ENCODE measurements at places on chromosomes 3 and 15.
A peak's percentile ranks its signal among the peaks of the same experiment; 100 is the strongest.

DNA sequence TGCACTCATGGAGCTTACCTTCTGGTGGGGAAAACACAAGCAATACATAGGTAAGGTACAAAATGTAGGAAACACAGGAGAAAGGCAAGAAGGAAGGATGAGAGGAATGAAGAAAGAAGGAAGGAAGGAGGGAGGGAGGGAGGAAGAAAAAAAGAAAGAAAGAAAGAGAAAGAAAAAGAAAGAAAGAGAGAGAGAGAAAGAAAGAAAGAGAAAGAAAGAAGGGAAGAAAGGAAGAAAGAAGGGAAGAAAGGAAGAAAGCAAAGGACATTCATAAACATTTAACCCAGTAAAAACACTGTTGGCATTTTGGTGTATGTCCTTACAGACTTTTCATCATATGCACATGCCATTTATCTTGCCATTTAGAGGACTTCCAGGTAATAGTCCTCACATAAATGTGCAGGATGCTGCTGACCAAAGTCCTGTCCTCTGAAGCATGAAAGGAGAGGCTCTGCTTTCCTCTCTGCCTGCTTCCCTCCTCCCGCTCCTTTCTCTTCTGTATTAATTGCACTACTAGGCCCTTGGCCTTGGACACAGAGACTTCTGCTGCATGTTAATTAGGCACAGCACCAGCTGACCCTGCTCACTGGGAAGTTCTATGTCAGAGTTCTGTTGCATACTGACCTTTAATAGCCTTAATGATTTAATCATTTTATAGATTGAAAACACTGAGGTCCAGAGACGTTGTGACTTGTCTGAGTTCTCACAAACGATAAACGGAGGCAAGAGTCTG is 29.7 kb upstream of the NDUFB4 start:
- DNase-seq, result no peak

- no peak for DNase-seq
Measured at GRCh38 chr15:74826364-74826819, at the start of gene CPLX3. Gene CPLX3, plus strand, starts transcription at chr15:74826627. Its CDS starts 77 bp downstream, at chr15:74826704.

DNA sequence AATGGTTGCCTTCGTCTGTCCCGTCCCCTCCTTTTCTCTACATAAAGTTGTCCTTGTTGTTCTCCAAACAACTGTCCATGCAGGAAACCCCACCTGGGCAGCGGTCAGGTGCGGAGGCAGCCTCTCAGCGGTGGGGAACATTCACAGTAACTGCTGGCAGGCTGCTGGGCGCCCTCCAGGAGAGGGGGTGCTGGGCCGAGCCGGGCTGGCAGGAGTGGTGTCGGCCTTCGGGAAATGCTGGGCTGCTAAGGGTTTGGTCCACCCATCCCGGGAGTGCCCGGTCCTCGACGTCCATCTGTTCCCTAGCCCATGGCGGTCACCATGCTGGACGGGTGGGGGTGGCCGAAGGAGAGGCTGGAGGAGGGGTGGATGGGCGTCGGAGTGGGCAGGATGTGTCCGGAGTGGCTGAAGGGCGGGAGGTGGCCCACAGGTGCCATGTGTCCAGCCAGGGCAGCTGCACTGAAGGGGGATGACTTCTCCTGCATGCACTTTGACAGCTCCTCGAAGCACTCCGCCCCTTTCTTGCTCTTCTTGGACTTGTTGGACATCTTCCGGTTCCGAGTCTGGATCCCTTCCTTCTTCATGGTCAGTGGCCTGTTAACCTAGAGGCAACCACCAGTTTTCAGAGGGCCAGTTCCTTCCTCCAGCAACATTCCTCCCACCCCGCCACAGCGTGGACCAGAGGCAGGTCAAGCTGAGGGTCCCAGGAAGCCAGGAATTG is 12.1 kb downstream of the GATA2 start:
- no peak for DNase-seq

DNA sequence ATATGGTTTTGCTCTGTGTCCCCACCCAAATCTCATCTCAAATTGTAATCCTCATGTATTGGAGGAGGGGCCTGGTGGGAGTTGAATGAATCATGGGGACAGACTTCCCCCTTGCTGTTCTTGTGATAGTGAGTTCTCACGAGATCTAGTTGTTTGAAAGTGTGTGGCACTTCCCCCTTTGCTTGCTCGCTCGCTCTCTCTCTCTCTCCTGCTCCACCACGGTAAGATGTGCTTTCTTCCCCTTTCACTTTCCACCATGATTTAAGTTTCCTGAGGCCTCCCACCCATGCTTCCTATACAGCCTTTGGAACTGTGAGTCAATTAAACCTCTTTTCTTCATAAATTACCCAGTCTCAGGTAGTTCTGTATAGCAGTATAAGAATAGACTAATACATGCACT is 60.7 kb downstream of the GSK3B start:
- DNase-seq, result no peak

- DNase-seq, result no peak
Measured at GRCh38 chr3:159765030-159765859, 223.4 kb upstream of the IL12A start.

DNA sequence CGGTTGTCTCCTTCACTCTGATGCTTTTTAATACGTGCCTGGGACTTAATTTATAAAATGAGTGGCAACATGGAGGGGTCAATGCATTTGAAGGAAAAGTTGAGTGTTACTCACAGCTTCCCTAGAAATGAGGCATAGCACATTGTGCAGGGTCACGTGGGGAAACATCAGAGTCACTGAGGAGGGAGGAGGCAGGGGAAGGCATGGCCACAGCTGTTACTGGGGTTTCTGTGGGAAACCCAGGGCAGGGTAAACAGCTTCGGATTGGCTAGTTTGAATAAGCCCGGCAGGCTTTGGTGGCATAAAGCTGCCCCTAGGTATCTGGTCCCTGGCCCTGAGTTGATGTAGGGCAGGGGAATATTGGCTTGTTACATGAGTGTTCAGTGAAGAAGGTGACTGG is 98.9 kb upstream of the ST8SIA2 start:
- DNase-seq, result no peak

- peak; percentile 39 for DNase-seq
Measured at GRCh38 chr3:99774467-99774866, 43.2 kb upstream of the CMSS1 start.

DNA sequence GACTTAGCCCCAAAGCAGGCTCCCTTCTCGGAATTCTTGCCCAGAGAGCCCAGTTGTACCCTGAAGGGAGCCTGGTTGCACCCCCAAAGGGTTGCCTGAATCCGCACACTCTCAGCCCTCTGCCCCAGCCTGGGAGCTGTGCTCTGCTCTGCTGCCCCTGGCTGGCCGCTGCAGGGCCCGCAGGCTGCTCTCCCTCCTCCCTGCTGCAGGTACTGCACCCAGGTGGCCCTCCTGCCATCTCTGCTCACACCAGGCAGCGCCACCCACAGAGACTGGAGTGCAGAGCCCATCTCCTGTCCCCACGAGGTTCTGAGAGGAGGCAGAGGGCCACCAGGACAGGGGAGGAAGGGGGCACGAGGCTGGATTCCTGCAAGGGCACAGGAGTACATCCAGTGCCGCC is 134.2 kb upstream of the NSMCE3 start:
- no peak for DNase-seq

DNA sequence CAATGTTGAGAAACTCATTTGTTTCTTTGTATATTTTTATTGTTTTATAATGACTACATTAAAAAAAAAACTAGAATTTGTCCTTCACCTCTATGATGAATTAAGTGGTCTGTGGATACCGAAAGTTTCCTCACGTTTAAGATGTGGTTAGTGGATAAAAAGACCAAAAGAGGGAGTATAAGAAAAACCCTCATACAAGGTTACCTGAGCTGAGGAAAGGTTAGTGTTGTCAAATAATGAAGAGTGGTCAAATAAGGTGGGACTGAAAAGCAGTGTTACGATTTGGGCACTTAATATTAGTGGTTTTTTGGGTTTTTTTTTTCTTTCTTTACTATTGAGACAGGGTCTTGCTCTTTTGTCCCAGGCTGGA is 21.2 kb downstream of the RASA2 start:
- DNase-seq, result peak; percentile 24

DNA sequence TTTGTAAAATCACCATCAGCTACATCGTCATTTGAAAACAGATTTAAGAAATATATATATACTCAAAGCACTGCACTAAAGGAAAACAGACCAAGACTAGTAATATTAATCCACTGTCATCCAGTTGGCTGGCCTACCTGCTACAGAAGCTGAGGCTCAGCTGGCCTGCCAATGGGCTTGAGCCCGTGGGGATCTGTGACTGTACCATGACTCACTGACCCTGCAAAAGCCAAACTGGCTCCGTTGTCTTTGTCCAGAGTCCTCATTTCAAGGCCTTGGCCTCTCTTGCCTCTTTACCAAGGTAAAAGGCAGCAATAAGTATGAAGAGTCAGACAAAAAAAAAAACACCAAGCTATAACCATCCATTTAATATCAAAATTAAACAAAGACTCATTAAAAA is 463.5 kb upstream of the RASGRP1 start:
- DNase-seq, result no peak

GRCh38 chr3:39334205-39334604 is 4.7 kb downstream of the CCR8 start:
- DNase-seq, result no peak

DNA sequence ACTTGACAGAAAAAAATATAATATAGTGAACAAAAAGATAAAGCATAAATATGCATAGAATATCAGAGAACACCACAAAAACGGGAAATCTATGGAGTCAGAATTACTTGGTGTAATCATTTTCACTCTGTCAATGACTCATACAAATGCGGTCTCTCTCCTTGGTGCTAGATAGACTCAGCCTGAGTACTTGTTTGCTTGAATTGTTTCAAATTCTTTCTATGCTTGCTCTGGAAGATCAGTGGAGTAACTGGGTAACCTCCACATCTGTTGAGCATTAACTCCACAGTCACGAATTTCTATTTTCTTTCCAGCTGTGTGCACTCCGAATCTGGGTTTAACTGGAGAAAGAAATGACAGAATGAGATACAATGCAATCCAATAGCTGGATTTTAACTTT is 760.4 kb downstream of the ZPLD1 start:
- no peak for DNase-seq

DNA sequence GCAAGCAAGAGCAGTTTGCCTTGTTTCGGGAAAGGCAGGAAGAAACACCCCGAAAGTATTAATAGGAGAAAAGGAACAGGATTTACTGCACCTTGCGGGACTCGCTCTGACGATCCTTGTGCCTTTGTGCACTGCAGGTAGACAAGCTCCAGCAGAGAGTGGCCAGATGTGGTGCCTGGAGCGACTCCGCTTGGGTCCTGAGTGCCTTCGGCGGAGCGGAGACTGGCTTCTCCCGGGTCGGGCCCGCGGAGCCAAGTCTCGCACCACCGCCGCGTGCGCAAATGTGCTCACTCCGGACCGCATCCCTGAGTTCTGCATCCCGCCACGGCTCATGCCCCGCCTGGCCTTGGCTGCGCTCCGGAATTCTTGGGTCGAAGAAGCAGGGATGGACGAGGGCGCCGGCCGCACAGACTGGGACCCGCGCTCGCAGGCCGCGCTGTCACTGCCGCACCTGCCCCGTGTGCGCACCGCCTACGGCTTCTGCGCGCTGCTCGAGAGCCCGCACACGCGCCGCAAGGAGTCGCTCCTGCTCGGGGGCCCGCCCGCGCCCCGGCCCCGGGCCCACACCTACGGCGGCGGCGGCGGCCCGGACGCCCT is 769 bp downstream of the C2CD4A start:
- DNase-seq, result no peak

DNA sequence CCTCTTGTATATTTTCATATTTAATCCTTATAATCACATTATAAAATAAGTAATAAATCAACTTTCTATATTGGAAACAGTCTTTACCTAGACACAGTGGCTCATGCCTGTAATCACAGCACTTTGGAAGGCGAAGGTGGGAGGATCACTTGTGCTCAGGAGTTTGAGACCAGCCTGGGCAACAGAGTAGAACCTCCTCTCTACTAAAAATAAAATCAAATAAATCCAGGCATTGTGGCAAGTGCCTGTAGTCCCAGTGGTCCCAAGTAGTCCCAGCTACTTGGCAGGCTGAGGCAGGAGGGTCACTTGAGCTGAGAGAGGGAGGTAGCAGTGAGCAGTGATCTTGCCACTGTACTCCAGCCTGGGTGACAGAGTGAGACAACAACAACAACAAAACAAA is 975.1 kb downstream of the ROBO1 start:
- no peak for DNase-seq

DNA sequence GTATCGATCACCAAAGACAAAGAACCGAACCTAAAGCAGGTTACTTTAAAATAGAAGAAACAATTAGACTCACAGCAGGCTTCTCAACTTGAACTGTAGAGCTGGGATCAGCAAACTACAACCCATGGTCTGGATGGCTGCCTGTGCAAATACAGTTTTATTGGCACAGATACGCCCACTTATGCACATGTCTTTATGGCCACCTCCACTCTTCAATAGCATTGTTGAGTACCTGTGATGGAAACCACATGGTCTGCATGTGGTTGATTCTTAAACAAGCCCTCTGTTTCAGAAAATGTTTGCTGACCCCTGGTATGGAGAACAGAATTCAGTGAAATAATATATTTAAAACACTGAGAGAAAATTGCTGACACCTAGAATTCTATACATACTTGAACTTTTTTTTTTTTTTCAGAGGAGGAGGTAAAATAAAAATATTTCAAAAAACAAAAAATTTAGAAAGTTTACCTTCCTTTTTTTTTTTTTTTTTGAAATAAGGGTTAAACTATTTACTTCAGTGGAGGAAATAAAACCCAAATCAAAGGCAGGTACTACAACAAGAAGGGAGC is 263.8 kb upstream of the ATP10A start:
- no peak for DNase-seq

GRCh38 chr3:38368238-38368637 is 21.7 kb downstream of the XYLB start:
- no peak for DNase-seq

All from T-helper 2 cell (primary cell).